CD4-positive, alpha-beta T cell treated with Interleukin-2 at 100 ng/mL for 4 hours (primary cell): ENCODE measurements at places on chromosomes 6 and 20.

- DNase-seq: no peak
Measured at GRCh38 chr6:104613416-104614001, 246.2 kb downstream of the HACE1 start.

DNA sequence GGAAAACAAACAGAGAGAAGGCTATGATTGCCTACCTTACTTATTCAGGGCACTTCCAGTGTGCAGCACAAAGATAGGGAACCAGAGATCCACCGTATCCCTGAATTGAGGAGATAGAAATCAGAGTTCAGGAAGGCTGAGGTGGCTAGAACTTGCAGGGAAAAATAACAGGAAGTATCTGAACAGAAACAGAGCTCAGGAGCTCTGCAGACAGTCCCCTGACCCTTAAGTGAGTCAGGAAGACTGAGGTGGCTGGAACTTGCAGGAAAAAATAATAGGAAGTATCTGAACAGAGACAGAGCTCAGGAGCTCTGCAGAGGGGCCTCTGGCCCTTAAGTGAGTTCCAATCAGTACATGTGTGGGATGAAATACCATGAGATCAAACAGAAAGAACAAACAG lies 65.4 kb downstream of the RPRD1B start:
- DNase-seq: no peak

DNA sequence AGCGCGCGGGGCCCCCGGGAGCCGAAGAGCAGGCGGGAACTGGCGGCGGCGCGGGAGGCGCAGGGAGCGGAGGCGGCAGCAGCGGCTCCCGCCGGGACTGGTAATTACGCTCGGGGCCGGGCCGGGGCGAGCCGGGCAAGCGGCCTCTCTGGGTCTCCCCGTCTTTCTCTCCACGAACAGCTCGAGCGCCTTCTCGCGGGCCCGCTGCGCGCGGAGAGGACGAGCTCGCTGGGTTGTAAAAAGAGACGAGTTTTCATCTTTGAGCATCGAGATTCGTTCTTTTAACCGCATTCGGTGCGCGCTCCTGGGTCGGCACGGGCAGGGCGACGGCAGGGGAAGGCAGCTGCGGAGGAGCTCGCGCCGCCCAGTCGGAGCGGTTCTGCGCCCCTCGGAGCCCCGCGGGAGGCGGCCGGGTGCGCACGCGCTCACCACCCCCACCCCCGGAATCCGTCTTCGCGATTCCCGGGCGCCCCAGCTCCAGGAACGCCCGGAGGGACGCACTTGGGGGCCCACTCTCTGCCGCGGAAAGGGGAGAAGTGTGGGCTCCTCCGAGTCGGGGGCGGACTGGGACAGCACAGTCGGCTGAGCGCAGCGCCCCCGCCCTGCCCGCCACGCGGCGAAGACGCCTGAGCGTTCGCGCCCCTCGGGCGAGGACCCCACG lies 38.0 kb downstream of the YTHDF1 start:
- DNase-seq: no peak

GRCh38 chr20:62959101-62959971 lies 6.8 kb downstream of the SLC17A9 start:
- DNase-seq: no peak

- no peak for DNase-seq
Measured at GRCh38 chr6:48535582-48536009, 424.6 kb upstream of the PTCHD4 start.
